Bronchus fibroblast of lung (primary cell): ENCODE measurements at places on chromosomes 7 and 10. TPM values are rescaled to one million over a fixed set of nuclear protein-coding genes. Genes with fewer than 3 reads are reported as not detected.

Gene VAX1
- not detected in 2 replicates for total RNA-seq

Gene RNF32
- 0.45 and 2.0 TPM in 2 replicates for total RNA-seq

Gene RBP3
- total RNA-seq: not detected in 2 replicates

Gene FAM25G
- total RNA-seq: not detected in 2 replicates

Gene HTRA1
- total RNA-seq: 57.0 and 62.6 TPM in 2 replicates

Gene AKR1C4
- total RNA-seq: not detected in 2 replicates
